ENCODE measurements at places on chromosomes 16 and 17. TPM values are rescaled to one million over a fixed set of nuclear protein-coding genes. Genes with fewer than 3 reads are reported as not detected.

RARA gene
- 30.2 TPM for total RNA-seq

PPP4C gene
- total RNA-seq = 142 TPM

ABCA10 gene
- total RNA-seq = 0.31 TPM

NPIPA2 gene
- 1.3 TPM for total RNA-seq

SSH2 gene
- 30.1 TPM for total RNA-seq

CDC42EP4 gene
- 76.0 TPM for total RNA-seq

MEFV gene
- not detected for total RNA-seq
